Mucosa of gallbladder (tissue), 1 donor: ENCODE measurements at places on chromosomes 4 and X. TPM values are rescaled to one million over a fixed set of nuclear protein-coding genes. Genes with fewer than 3 reads are reported as not detected.

The MAGEC3 gene
- total RNA-seq = not detected

The TREX2 gene
- 0.63 TPM for total RNA-seq

The CENPVL1 gene
- 0.17 TPM for total RNA-seq

The RHOXF1 gene
- 0.29 TPM for total RNA-seq

The CT55 gene
- total RNA-seq = not detected

The UGT2A1 gene
- total RNA-seq = not detected

The IL21 gene
- total RNA-seq = not detected

The CTAG2 gene
- total RNA-seq = not detected

The GPR143 gene
- 1.8 TPM for total RNA-seq

The GPR34 gene
- 20.9 TPM for total RNA-seq

The BEND2 gene
- total RNA-seq = not detected

The ADH1C gene
- 41.6 TPM for total RNA-seq

DNA sequence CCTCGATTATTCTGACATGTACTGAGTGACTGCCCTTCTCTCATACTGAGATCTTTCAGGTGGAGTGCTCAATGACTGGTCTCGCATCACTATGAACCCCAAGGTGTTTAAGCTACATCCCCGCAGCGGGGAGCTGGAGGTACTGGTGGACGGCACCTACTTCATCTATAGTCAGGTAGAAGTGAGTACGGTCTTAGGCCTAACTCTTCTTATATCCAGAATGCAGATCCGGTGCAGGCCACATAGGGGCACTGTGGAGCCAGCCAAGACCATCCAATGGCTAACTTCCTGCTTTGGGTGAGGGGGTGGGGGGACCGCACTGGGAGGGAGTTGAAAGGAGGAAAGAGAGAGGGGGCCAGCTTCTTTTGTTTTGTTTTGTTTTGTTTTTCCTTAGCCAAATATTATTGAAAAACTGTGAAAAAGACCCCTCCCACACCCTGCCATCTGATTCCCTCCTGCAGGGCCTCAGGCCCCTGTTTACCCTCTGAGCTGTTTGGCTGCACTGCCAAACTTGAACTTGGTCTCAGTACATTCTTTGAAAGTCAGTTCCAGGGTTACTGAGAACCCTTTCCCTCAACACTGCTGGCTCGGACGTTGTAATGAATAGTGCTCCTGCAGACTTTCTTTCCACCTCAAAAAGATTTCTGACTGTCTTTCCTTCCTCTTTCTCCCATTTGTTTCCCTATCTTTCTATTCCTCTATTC is 16.2 kb downstream of the AWAT2 start:
- DNase-seq = no peak

GRCh38 chrX:129667412-129667811 is 12.7 kb upstream of the APLN start:
- no peak for DNase-seq

DNA sequence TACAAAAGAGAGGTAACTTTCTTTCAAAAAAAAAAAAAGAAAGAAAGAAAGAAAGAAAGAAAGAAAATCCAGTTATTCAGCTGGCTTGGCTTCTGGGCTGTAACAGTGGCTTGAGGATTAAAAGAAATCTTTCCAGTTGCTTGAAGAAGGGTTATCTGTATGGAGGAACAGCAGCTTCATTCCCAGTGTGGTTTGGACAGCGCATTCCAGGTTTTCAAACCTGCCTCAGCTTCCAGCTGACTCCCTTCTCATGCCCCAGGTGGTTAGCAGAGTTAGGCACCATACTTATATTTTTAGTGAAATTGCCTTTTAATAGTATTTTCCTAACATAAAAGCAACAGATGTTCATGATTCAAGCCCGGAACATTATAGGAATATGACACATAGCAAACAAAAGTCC is 48.6 kb downstream of the TMEM164 start:
- DNase-seq = no peak

- DNase-seq = peak; percentile 45
Measured at GRCh38 chr4:128468123-128468989, 180.7 kb upstream of the PGRMC2 start.

DNA sequence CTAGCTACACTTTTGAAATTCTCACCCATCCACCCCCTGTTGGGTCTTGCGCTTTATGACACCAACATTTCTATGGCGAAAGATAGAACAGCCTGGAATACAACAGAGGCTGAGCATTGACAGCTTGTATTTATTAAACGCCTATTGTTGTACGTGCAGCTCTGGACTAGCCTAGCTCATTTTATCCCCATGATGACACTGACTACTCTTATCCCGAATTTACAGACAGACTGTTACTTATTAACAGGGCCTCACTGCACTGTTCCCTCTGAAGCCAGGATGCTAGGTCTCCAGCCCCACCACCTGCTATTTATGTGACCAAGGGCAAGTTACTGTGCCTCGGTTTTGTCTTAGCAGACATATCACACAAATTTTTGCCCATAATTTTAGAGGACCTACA is 1.0 kb upstream of the RFC1 start:
- no peak for DNase-seq

DNA sequence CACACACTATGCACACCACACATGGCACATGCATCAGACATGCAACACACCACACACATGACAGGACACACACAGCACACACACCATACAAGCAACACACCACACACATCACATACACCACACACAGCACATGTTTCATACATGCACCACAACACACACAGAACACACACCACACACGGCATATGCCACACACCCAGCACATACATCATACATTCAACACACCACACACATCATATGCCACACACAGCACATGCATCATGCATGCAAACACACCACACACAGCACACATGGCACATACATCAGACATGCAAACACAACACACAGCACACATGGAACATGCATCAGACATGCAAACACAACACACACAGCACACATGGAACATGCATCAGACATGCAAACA is 80.7 kb upstream of the LRPAP1 start:
- no peak for DNase-seq

DNA sequence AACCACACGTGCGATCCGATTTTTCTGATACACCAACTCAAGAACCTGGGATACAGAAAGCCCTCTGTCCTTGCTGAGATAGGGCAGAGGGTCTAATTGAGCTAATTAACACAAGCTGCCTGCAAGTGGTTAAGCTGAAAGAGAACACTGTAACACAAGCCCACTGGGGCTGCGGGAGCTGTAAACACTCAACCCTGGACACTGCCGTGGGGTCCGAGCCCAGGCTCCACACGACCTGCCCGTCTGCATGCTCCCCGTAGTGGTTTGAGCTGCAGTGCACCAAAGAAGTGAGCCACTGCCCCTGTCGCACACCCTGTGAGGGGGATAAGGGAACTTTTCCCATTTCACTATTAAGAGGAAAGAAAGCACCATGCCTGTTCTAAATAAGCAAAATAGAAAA is 54.6 kb downstream of the SPANXN3 start:
- DNase-seq = no peak

DNA sequence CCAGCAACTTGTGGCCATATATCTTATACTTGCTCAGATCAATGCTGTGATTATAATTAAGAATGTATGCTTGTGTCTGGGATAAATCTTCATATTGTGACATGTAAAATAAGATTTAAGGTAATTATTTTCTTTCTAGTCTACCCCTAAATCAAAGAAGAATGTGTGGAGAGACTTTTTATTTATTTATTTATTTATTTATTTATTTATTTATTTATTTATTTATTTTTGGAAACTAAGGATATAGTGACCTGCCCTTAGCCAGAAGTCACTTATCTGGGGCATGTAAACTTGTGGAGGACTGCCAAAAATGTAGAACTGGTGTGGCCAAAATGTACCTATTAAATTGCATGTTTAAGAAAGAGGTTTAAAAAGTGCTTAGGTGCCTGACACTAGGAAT is 144.3 kb downstream of the BEND2 start:
- DNase-seq = no peak

GRCh38 chrX:88397551-88397950 is 349.5 kb upstream of the CPXCR1 start:
- no peak for DNase-seq

DNA sequence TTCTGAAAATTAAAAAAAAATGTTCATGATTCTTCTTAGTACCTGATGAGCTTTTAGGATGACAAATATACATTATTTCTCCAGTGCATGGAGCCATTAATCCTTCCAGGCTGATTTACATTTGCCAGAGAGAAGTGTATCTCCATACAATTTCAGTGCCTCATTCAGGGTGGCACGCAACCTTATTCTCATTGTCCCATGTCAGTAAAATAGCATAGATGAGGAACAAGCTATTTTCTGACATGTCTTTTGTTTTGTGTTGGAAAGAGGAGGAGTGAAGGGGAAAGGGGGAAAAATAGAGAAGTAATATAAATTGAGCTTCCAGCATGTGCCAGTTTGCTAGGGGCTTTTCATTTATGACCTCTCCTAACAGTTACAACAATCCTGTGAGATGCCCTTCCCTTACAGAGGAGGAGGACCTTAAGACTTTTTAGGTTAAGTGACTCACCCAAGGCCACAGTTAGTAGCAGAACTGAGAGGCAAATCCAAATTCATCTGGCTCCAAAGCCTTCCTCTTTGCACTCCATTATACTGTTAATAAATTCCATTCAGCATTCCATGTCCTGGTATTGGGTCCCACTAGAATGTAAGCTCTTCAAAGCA is 274.8 kb upstream of the GPC4 start:
- DNase-seq = no peak

DNA sequence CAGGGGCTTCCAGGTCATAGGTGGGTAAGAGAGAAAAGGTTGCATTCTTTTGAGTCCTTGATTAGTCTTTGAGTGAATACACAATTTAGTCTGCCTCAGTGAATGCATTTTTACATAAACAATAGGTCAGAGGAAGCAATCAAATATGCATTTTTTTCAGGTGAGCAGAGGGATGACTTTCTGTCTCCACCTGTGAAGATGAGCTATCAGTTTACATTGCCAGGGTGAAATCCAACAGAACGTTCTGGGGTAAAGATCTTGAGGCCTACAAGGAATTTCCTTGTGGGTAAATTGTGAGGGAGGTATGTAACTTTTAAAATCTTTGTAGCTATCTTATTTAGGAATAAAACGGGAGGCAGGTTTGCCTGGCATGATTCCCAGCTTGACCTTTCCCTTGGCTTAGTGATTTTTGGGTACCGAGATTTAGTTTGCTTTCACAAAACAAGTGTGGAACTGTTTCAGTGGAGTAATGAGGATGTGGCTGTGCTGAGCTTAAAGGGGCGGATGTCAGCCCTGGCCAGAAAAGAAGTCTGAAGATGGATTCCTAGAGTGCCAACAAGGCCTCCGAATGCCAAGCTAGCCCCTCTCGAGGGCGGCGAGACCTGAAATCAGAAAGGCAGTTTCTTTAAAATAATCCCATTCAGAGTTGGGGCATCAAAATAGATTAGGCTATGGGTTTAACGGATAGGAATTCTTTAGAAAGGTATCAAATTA is 29.5 kb downstream of the TMEM131L start:
- DNase-seq = no peak

DNA sequence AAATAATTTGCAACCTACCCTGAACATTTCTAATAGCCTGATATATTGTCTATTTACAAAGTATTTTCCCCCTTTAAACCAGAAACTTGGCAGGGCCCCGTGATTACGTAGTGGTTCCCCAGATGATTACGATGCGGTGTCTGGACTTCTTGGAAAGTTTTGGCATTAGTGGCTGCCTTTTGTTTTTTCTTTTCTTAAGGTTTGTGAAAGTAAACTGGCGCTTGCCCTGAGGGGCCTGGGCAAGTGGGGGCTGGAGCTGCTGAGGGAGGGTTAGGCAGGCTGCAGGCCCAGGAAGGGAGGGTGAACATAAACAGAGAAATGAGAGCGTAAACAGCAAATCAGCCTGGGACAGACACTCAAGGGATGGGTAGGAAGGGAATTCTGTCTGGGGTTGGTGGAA is 123.6 kb upstream of the MSX1 start:
- peak; percentile 16 for DNase-seq

GRCh38 chr4:139184129-139184528 is 7.1 kb upstream of the ELF2 start:
- DNase-seq = no peak

DNA sequence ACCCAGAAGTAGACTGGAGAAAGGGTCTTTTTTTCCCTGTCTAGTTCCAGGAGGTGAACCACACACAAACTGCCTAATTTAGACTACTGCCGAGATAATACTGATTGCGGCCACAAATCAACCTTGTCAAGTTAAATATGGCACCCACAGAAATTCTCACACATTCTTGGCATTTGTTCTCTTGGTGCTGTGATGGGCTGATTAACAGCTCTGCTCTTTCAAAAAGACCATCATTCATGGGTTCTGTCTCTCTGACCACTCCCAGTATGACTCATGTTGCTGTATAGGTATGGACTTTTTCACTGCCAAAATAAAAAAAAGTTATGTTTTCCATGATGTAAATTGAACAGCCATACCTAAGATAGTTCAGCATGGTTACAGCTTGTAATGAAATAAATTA is 1003.5 kb upstream of the LCORL start:
- DNase-seq = no peak

DNA sequence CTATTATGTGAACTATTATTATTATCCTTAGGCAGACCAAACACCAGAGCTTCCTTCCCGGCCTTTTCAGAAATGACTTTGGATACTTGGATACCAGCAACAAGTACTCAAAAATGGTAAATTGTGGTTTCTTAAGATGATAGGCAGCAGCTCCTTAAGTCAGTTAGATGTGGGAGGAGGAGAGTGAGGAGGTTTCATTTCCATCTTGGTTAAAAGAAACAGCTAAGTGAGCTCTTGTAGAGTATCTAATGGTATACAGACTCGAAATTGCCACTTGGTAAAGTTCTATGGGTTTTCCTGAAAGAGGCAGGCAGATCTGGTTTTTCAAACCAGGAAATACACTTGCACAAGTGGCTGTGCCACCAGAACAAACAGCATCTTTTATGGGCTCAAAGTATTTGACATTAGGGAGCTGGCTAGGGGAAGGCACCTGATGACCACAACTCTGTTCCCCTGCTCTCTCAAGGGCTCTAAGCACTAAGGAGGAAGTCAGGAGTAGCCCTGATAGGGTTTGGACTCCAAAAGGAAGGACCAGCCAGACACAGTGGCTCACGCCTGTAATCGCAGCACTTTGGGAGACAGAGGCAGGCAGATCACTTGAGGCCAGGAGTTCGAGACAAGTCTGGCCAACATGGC is 130.9 kb downstream of the TMEM164 start:
- DNase-seq = no peak

DNA sequence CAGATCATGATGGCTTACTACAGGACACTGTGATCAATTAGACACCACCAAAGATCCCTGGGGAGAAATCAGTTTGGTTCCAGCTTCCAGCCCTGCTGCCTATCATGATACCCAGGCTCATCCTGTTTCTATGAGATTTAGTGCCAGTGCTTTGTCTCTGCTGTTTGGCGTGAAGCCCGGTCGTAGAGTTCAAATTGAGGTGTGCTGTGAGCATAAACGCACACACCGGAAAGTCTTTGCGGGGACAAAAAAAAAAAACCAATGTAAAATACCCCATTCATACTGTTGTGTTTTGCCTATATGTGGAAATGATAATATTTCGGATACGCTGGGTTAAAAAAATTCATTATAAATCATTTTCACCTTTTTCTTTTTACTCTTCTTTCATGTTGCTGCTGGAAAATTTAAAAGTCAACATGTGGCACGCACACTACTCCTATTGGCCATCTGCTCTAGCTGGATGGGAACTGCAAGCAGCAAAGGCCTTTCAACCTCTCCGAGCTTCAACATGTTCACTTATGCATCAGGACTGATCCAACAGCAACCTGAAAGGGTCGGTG is 607 bp upstream of the DKC1 start:
- DNase-seq = no peak
